ENCODE measurements at places on chromosomes 16 and 17.

GRCh38 chr17:33944412-33944811 is 310.7 kb upstream of the CCL2 start:
- no peak for DNase-seq

- peak; percentile 79 for DNase-seq
These were observed 3.3 kb upstream of the CDK5R1 start for GRCh38 chr17:32483451-32484019.

GRCh38 chr17:75160211-75160610 is 5.9 kb upstream of the JPT1 start:
- no peak for DNase-seq

- no peak for DNase-seq
These were observed 159.1 kb upstream of the CDH11 start for GRCh38 chr16:65280845-65281512.

- no peak for DNase-seq
These were observed 369.0 kb upstream of the DYNLRB2 start for GRCh38 chr16:80171746-80172145.

GRCh38 chr17:1179818-1180742 is at the start of gene ABR:
Gene ABR, minus strand, starts transcription at chr17:1179981. Its CDS starts 254 bp downstream, at chr17:1179727.
- no peak for DNase-seq

DNA sequence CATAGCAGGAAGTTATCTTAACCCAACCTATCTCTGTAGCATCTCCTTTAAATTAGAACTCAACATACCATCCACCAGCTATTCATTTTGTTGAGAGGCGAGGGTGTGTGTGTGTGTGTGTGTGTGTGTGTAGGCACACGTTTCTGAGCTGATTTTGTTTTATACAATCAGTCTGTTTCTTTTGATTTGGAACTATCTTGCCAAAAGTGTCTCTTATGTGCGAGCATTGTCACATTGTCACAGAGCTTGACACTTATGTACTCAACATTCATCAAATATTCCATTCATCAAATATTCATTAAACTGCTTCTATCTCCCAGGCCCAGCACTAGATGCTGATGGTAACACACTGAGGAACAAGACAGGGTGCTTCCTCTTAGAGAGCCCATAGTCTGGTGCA is 180.4 kb downstream of the HAPSTR1 start:
- DNase-seq, result no peak

- DNase-seq, result no peak
These were observed 19.3 kb downstream of the CFAP20 start for GRCh38 chr16:58109881-58110280.

GRCh38 chr16:23826528-23827045 is 9.2 kb upstream of the PRKCB start:
- no peak for DNase-seq

GRCh38 chr17:64635647-64636305 is 26.3 kb downstream of the SMURF2 start:
- DNase-seq, result no peak
